Activated CD4-positive, alpha-beta memory T cell treated with anti-CD3 and anti-CD28 coated beads for 36 hours (primary cell): ENCODE measurements at places on chromosomes 7 and 10. TPM values are rescaled to one million over a fixed set of nuclear protein-coding genes. Genes with fewer than 3 reads are reported as not detected.

DNA sequence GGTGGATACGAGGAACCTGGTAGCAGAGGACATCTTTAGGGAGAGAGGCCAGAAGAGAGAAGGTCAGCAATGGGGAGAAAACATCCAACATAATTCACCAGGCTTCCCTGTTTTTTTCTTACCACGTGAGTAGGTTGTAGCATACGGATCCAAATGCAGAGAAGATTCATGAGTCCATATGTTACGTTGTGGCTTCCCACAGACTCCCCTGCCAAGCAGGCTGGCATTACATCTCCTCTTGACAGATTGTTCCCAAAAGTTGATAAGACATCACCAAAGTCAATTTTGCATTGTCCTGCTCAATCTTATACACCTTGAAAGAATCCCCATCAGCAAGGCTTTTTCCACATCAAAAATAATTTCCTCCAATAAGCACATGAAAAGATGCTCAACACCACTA, 39.7 kb downstream of the DRGX start:
- peaks cover 5% of the 10 kb centered on the region for H3K4me1 ChIP-seq
- no peak overlapping the region for H3K27ac ChIP-seq
- H3K4me3 ChIP-seq: no peak overlapping the region
- H3K27me3 ChIP-seq: peaks cover 4% of the 10 kb centered on the region

GRCh38 chr7:129688503-129689222, 77.1 kb downstream of the NRF1 start:
- no peak overlapping the region for H3K27ac ChIP-seq
- no peaks in the 10 kb centered on the region for H3K27me3 ChIP-seq
- peaks cover 3% of the 10 kb centered on the region for H3K4me1 ChIP-seq
- H3K4me3 ChIP-seq: no peak overlapping the region
- DNase-seq: no peak

GRCh38 chr10:79260811-79261740, 86.2 kb upstream of the PPIF start:
- no peak overlapping the region for H3K4me3 ChIP-seq
- H3K4me1 ChIP-seq: peaks cover 10% of the 10 kb centered on the region
- H3K36me3 ChIP-seq: no peaks in the 10 kb centered on the region
- H3K27ac ChIP-seq: no peak overlapping the region
- no peaks in the 10 kb centered on the region for H3K27me3 ChIP-seq

GRCh38 chr7:117011419-117012260, 58.3 kb downstream of the ST7 start:
- H3K4me3 ChIP-seq: no peak overlapping the region
- no peaks in the 10 kb centered on the region for H3K36me3 ChIP-seq
- H3K27me3 ChIP-seq: peaks cover 7% of the 10 kb centered on the region
- DNase-seq: no peak
- peaks cover 67% of the 10 kb centered on the region for H3K4me1 ChIP-seq

- DNase-seq: no peak
- H3K4me1 ChIP-seq: peaks cover 63% of the 10 kb centered on the region
- no peaks in the 10 kb centered on the region for H3K27me3 ChIP-seq
- H3K36me3 ChIP-seq: peaks cover 76% of the 10 kb centered on the region
- no peak overlapping the region for H3K4me3 ChIP-seq
- peak overlapping the region; percentile 51 for H3K27ac ChIP-seq
Observed at GRCh38 chr7:139049936-139050335, 14.1 kb upstream of the ZC3HAV1L start.

DNA sequence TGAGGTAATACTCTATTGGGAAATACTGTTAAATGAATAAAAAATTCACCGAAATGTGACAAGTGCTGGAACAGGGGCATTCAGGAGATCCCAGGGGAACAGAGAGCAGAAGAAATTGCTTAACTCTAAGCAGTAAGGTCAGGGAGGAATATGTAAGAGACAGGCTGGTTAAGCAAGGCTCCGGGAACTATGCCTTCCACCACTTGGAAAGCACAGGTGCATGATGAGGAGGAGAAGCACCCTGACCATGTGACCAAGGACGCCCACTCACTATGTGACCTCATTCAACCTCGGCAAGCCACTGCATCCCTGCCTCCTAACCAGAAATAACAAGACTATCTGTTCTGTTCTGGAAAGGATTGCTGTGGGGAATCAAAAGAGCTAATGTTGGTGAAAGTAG, 218.4 kb downstream of the ELMO1 start:
- H3K4me3 ChIP-seq: no peak overlapping the region
- DNase-seq: peak; percentile 39
- no peak overlapping the region for H3K27ac ChIP-seq
- no peaks in the 10 kb centered on the region for H3K27me3 ChIP-seq
- peaks cover 16% of the 10 kb centered on the region for H3K4me1 ChIP-seq

GRCh38 chr7:150778738-150779301, 21.3 kb downstream of the TMEM176B start:
- no peak overlapping the region for H3K27ac ChIP-seq
- peaks cover 1% of the 10 kb centered on the region for H3K27me3 ChIP-seq
- H3K4me1 ChIP-seq: peaks cover 4% of the 10 kb centered on the region
- H3K36me3 ChIP-seq: peaks cover 1% of the 10 kb centered on the region
- H3K4me3 ChIP-seq: no peak overlapping the region

CALCR gene
- total RNA-seq: not detected

CCDC146 gene
- 1.8 TPM for total RNA-seq

LRRC4 gene
- 0.74 TPM for total RNA-seq

SLC26A5 gene
- total RNA-seq: not detected
